Inflammatory macrophage (primary cell): ENCODE measurements at places on chromosomes 1 and 21.
A peak's percentile ranks its signal among the peaks of the same experiment; 100 is the strongest.

- DNase-seq, result no peak
These were observed 253.1 kb upstream of the ADGRL4 start for GRCh38 chr1:79259390-79260336.

- peak; percentile 57 for DNase-seq
These were observed 1.8 kb downstream of the RHOC start for GRCh38 chr1:112704934-112705627.

- no peak for DNase-seq
These were observed 36.3 kb upstream of the PAXBP1 start for GRCh38 chr21:32807717-32808380.

DNA sequence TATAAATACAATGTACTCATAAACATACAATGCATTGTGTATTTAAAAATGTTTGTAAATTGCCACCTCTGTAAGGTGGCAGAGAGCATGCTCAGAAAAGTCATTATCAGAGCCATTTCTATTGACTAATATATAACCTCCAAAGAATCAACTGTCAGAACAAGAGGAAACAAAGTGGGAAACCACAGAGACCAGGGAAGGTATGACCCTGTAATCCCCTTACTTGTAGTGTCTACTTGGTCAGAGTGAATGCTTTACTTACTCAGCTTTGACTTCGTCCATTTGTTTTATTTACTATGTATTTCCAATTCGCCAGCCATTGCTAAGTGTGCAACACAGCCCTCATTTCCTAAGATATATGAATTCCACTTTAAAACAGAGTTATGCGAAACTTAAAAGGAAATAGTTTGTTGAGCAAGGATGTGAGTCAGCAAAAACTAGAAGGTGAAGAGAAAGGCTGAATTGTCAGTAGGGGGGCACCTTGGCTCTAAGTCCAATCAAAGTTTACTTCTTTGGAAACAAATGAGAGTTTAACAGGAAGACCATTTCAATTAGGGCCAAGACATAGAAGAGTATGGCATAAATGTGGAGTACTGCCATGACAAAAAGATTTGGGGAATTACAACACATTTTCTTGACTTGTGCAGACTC, 671.7 kb upstream of the PTBP2 start:
- no peak for DNase-seq

- DNase-seq, result no peak
These were observed 53.5 kb upstream of the SLC22A15 start for GRCh38 chr1:115922801-115923200.

- no peak for DNase-seq
These were observed 116.5 kb upstream of the COL24A1 start for GRCh38 chr1:86273066-86273465.

GRCh38 chr1:186654741-186655140, 25.5 kb downstream of the PTGS2 start:
- DNase-seq, result peak; percentile 16
